ENCODE measurements at places on chromosomes 4 and X. TPM values are rescaled to one million over a fixed set of nuclear protein-coding genes. Genes with fewer than 3 reads are reported as not detected.

Gene TNIP3
- 1.6 TPM for total RNA-seq

Gene CCSER1
- 0.24 TPM for total RNA-seq

Gene MAGEC2
- not detected for total RNA-seq

Gene IRS4
- total RNA-seq, result not detected

Gene RHOXF2
- total RNA-seq, result not detected

Gene DMRTC1
- total RNA-seq, result not detected

Gene RASGEF1B
- 0.16 TPM for total RNA-seq

Gene NPNT
- total RNA-seq, result 1.8 TPM

Gene NWD2
- not detected for total RNA-seq

Gene TENM3
- 28.4 TPM for total RNA-seq

Gene FAT4
- total RNA-seq, result 117 TPM

All from hair follicle dermal papilla cell (primary cell).